Nephron progenitor cell (in vitro differentiated cells): ENCODE measurements at places on chromosomes 1 and 21.
A peak's percentile ranks its signal among the peaks of the same experiment; 100 is the strongest.

DNA sequence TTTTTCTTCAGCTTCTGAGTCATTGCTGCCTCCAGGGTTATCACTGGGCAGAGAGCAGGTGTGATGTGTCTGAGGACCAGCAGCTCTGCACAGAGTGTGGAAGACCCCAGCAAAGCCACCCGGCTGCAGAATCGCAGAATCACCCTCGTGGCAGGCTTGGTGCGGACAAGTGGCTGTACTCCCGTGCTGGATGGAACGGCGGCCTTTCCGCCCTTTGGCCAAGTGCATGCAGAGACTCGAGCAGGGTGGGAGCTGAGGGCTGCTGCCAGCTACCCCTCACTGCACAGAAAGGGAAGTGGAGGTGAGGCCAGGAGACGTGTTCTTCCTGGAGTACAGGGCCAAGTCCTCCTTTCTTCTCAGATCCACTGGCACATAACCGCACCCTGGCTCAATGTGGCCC is 162.5 kb downstream of the PCBP3 start:
- DNase-seq: no peak

DNA sequence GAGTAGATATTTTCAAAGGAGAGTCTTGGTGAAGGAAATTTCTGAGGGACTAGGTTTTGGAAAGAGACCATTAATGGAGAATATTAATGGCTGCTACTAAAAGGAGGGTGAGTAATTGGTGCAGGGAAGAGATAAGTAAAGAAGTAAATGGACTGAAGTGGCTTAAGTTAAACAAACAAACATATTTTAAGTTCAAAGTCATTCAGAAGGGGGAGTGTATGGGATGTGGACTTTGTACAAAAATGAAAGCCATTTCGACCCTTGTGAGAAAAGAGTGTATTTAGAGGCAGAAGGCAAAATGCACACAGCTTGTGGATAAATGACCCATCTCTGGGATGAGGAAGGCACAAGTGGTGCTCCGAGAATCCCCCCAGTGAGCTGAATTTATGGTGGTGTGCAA is 171.7 kb downstream of the BACH1 start:
- DNase-seq: no peak

GRCh38 chr1:76136894-76137293 is 62.3 kb downstream of the ST6GALNAC3 start:
- no peak for DNase-seq

DNA sequence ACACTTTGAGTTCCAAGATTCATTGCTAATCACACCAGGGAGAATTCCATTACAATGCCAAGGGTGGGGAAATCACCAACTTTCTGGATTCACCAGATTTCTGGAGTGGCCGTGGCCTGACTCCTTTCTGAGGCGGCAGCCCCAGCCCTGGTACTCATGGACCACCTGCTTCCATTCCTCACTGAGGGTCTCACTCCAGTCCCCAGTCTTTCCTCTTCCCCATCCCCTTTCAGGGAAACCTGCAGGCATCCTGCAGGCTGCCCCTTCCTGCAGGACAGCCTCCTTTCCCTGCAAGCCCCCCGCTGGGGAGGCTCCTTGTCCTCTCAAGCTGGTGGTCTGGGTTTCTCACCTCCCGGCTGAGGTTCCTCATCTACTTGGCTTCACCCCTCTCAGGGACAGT is 12.7 kb upstream of the CDK18 start:
- no peak for DNase-seq

GRCh38 chr1:108107658-108108057 is 92.5 kb downstream of the SLC25A24 start:
- DNase-seq: no peak

- no peak for DNase-seq
Measured at GRCh38 chr1:223016381-223016780, 126.7 kb downstream of the TLR5 start.

DNA sequence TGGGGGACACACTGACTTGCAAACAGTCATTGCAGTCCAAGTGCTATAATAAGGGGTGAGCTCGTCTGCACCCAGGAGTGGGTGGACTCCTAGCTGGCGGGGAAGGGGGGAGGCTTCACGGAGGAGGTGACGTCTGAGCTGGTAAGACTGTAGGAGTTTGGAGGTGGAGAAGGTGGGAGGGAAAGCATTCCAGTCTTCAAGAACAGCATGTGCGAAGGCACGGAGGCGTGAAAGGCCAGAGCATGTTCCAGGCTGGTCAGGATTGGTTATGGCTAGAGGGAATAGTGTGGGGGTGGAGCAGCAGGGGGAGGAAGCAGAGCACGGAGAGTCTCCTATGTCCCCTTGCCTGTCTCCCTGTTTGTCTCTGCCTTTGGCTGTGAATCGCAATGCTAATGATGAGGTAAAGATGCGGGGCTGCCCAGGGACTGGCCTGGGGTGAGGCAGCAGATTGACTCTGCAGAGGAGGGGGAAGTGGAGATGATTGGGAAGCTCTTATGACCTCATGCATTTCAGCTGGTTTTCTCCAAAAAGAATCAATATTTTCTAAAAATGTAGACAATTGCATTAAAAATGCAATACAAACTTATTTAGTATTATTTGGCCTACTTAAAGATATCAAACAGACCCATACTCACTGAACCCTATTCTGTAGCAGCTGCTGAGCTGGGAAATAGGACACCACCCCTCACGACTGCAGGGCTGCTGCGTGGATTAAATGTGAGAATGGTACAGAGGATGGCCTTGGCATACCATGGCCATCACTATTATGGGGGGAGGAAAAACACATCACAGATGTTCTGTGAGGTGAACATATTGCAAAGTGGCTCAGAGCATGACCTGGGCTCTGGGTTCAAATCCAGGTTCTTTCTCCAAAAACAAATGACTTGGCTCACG is 2.6 kb upstream of the ZNF436 start:
- DNase-seq: peak; percentile 16

- no peak for DNase-seq
Measured at GRCh38 chr1:62076286-62076685, 118.4 kb upstream of the L1TD1 start.

- DNase-seq: no peak
Measured at GRCh38 chr1:68917456-68917855, 420.6 kb upstream of the DEPDC1 start.

- DNase-seq: no peak
Measured at GRCh38 chr21:41559658-41560631, 52.0 kb upstream of the TMPRSS2 start.

DNA sequence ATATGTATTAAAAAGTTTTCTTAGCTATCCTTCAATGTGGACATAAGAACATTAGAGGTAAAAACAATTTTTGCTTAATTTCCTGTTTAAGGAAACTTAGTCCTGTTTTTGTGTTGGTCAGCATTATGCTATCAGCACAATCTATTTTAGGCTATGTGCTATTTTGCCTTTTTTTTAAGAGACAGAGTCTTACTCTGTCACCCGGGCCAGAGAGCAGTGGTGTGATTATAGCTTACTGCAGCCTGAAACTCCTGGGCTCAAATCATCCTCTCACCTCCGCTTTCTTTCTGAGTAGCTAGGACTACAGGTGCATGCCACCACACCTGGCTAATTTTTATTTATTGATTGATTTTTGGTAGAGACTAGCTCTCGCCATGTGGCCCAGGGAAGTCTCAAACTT is 199.1 kb upstream of the TMPRSS15 start:
- no peak for DNase-seq

GRCh38 chr1:205917466-205918238 is 25.6 kb downstream of the SLC26A9 start:
- DNase-seq: no peak

GRCh38 chr1:76433526-76433925 is 359.0 kb downstream of the ST6GALNAC3 start:
- no peak for DNase-seq

DNA sequence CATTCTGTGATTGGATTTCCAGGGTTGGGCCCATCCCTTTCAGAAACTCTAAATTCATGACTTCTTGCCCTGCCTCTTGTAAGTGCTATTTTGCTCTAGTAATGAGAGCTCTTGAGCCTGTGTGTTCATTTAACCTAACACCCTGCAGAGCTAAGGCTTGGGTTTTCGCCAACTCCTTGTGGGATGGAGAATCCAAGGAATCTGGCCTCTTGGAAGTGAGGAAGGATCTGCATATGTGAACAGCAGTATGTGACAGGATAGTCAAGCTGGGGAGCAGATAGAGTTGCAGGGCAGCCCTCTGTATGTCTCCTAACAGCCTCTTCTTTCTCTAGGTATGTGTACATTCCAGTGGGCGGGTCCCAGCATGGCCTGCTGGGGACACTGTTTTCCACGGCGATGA is 258.9 kb downstream of the HHAT start:
- DNase-seq: no peak

DNA sequence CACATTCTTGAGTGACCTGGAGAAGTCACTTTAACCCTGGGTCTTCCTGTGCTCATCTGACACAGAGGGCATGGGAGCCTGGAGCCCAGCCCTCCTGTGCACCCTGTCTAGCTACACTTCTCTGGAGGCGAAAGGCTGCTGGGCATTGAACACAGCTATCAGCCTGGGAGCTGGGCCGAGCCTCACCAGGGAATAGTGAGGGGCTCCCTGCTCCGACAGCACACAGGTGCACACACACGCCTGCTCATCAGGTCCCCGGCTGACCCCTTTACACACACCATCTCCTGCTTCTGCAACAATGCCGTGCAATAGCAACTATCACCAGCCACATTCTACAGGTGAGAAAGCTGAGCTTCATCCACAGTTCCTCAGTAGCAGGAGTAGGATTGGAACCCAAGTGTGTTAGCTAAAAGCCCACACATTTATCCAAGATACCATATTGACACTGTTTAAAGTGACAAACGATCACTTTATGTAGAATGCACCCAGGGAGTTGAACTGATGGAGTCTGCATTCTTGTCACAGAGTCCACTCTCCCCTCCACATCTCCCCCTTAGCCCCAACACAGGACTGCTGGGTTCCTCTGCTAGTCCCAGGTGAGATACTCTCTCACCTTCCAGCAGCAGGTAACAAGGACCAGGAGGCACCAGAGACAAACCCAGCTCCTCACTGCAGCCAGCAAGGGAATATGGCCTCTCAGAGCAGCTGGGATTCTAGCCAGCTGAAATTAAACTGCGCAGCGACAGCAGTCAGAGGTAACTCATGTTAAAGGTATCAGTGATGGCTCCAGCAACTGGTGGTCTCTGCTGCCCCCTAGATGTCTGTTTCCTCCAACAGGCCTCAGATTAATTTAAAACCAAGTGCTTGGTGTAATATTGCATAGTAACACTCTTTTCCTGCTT is 18.3 kb upstream of the CAPN8 start:
- DNase-seq: peak; percentile 78
